Activated CD4-positive, alpha-beta T cell treated with anti-CD3 and anti-CD28 coated beads for 48 hours (primary cell): ENCODE measurements at places on chromosomes 16 and 17.

- DNase-seq = no peak
Observed at GRCh38 chr17:74922694-74923537, at the start of gene USH1G. USH1G (minus strand) TSS chr17:74923255; CDS start chr17:74923073, 182 bp downstream.

GRCh38 chr17:1843947-1844346 is 14.1 kb downstream of the RPA1 start:
- no peak for DNase-seq

- no peak for DNase-seq
Observed at GRCh38 chr16:79288066-79288465, 312.5 kb downstream of the MAF start.

DNA sequence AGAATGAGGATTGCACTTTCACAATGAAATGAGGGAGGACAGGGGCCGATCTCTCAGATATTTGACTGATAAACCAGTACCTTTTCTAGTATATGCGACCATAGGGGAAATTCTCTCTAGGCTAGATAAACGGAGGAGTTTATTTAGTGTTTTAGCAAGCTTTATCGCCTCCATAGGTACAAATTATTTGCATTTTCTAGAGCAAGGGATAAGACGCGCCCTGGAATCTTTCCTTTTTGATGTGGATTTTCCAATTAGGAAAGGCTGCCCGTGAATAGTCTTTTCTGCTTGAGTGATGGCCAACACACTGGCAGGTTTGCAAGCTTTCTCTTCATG is 351 bp upstream of the GDPD1 start:
- DNase-seq = no peak

GRCh38 chr16:14628806-14629611 is 1.1 kb downstream of the PARN start:
- peak; percentile 13 for DNase-seq

DNA sequence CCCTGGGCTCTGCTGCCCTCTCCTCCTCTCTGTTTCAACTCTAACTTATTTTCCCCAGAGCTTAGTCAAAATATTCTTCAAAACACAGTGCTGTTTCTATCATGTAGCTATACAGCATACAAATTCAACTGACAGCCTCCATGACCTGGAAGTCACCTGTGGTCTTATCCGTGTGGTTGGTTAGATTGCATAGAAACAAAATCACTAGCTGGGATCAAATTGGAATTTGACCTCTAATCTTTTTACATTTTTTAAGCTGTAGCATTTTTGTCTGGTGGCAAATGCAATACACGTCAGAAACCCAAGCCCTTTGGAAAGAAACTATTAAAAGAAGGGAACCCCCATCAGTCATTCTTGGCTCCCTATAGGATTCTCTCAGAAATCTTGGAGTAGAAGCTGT is 57.3 kb downstream of the ABCC12 start:
- DNase-seq = no peak

DNA sequence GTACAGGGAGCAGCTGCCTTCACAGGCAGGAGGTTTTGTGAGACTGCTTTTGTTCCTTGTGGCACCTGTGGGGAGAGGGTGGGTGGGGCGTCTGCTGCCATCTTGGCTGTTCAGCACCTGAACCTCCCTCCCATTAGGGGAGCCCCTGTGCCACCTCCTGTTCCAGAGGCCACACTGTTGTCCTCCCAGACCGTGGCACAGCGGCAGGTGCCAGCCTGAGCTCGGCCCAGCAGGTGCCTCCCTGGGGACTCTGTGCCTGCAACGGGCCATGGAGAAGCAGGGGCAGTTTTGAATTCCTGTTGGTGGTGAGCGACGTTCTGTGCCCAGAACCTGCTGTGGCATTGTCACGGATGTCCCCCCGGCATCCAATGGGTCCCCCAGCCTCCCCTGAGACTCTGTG is 9.9 kb downstream of the LGALS3BP start:
- no peak for DNase-seq

GRCh38 chr17:81173052-81173761 is 7.2 kb upstream of the AATK start:
- no peak for DNase-seq

DNA sequence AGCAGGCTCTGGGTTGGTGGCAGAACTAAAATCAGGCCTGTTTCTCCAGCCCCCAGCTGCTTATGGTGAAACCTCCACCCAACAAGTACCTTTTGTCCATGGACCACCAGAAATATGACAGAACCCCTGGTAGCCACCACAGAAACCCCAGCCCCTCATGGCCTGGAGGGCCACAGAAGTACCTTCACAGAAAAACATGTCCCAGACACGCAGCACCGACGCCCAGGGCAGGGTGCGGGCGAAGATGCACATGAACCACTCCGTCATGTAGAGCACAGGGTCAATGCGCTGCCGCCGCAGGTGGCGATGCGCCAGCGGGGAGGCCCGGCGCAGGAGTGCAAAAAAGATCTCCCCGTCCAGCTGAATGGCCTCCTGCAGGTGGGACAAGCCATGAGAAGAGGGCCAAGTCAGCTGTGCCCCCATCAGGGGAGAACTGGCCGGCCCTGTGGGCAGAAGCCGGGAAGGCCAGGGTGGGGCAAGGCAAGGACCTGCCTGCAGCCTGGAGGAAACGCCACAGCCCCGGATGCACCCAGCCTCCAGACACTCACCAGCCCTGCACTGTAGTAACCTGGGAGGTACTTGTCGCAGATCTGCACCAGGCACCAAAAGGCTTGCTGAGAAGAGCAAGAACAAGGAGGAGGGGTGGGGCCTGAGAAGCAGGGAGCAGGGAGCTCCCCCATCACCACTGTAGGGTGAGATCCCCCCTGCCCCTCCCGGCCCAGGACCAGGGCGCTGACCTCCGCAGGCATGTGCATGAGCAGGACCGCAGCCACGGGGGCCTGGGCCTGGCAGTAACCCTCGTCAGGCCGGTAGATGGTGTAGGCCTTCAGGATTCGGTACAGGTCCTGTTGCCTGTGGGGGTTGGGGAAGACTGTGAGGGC is 4.1 kb upstream of the CD2BP2 start:
- DNase-seq = no peak

- DNase-seq = peak; percentile 84
Observed at GRCh38 chr16:85935974-85936760, 37.2 kb downstream of the IRF8 start.

- no peak for DNase-seq
Observed at GRCh38 chr16:4574919-4575705, 19.0 kb downstream of the C16orf96 start.

DNA sequence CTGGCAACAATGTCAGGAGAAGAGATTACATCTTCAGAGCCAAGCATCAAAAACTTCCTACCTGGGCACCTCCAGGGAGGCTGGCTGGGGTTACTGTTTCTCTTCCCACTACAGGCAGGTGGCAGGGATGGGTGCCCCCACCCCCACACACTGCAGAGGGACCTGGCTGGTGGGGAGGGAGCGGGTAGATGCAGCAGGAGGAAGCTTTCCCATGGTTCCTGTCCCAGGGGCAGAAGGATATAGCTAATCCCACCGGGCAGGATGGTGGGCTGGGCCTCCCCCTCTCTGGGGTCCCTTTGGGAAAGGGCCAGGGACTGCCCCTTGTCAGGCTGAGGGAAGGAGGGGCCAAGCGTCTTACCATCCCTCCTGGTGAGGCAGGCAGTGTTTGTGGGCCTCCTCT is 16.7 kb upstream of the MTMR4 start:
- DNase-seq = no peak

GRCh38 chr17:45143767-45144198 is 4.5 kb upstream of the HEXIM1 start:
- DNase-seq = peak; percentile 43

DNA sequence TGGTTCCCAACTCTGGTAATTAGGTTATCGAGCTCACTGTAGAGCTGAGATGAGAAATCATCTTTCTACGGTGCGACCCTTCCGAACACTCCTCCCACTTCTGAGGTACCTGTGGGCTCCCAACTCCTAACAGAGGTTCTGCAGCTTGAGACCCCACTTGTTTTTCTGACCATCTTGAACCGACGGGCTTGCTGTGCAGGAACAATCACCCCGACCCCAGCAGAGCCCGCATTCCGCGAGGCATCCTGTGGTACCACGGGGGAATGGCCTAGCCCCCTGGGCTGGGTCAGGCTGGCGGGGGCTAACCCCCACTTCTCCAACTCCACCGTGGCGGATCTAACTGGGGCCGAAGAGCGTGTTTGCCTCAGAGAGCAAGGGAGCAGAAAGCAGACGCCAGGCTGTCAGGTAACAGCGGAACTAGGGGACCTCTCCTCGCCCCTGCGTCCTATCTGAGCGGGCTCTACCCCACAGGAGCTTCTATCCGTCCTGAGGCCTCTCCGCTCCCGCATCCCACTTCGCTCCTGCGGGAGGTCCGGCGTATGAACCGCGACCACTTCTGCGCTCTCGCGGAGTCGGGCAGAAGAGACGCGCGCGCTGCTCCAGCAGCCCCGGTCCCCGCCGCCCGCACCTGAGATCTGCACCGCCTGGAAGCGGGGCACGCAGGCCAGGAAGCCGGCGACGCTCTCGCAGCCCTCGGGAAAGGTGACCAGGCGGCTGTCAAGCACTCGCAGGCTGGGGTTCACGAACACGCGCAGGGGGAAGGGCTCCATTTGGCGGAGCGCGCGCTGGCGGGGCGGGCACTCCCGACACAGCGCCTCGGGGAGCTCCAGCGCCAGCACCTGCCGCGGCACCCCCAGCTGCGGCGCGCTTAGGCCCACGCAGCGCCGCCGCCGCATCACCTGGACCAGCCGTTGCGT is 761 bp downstream of the PDF start:
- DNase-seq = peak; percentile 64

DNA sequence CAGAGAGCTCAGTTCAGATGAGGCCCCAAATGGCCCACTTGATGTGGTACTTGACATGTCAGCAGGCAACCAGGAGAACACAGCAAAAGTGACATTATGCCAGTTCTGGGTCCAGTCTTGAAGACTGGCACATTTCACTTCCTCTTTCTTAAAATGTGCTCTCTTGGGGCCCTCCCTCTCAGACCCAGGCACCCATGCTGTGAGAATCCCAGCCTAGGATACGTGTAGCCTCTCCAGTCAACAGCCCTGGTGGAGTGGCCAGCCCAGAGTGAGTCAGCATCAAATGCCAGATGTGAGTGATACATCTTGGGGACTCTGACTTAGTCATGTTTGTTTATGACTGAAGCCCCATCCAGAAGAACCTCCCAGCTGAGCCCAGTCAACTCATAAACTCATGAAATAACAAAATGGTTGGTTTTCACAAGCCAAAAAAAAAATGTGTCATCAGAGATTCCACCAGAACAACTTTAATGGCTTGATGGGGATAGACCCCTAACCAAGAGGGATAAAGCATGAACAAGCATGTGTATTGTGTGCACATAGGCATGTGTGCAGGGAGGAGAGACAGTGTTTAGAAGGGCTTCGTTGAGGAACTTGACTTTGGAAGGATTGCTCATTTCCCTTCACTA is 82.5 kb upstream of the TNRC6C start:
- peak; percentile 59 for DNase-seq

GRCh38 chr16:22075776-22076175 is 16.6 kb upstream of the VWA3A start:
- DNase-seq = no peak

DNA sequence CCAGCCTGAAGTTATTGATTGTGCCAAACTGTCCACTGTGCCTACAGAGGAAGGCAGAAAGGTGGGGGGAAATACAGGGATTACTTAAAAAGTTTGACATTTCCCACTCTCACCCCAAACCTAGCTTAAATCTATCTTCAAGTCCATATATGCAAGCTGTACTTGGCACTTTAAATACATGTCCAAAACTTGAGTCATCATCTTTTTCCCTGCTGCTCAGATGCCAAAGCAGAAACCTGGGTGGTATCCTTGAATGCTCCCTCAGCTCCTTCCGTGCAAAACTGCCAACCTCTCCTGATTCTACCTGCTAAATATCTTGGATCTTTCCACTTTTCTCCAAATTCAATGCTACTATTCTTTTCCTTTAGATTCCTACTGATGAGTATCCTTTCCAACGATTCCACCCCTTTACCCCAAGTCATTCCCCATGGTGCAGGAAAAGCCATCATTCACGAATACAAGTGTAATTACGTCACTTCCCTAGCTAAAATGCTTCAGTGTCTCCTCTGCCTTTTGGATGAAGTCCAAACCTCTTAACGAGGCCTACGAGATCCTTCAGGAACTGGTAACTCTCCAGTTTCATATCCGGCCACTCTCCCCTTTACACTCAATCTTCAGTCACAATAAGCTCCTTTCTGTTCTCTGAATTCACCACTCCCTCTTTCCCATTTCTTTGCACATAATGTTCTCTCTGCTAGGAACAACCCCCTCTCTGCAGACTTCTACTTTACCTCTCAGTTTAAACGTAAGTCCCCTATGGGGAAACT is 9.3 kb downstream of the BECN1 start:
- DNase-seq = no peak

DNA sequence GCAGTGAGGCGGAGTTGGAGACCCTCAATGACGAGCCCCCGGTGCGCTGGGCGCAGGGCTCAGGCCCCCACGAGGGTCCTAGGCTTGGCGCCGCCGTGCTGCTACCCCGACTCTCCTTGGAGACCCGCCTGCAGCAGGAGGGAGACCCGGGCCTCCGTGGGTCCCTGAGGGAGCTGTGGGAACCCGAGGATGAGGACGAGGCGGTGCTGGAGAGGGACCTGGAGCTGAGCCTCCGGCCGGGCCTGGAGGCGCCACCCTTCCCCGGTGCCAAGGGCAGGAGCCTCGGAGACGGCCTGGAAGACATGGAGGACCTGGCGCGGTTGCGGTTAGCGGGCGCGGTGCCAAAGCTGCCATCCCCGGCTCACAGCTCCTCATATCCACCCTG is 2.3 kb downstream of the MYO15B start:
- DNase-seq = no peak

DNA sequence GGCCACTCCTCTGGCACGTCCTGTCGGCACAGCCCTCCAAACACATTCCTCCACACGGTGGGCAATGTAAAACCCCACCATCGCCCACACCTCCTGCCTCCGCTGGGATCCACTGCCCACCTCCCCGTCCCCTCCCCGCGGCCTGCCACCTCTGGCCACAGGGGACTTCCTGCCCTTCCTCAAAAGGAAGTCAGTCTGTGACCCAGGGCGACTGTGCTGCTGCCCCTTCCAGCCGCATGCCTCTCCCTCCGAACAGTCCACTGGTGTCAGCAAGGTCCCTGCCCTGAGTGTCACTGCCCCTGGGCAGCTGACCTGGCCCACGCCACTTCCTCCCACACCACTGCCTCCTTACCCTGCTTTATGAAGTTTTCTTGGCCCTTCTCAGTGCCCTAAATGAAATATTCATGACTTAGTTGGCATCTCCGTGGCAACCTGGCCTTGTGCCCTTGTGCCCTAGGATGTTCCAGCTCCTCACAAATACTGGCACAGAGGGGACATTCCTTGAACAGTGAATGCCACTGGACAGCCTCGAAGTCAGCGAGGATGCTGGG is 2.0 kb downstream of the PLD6 start:
- no peak for DNase-seq

- DNase-seq = no peak
Observed at GRCh38 chr17:50660887-50661345, 26.2 kb downstream of the ABCC3 start.

- DNase-seq = no peak
Observed at GRCh38 chr17:82118815-82119380, 20.9 kb upstream of the FASN start.

DNA sequence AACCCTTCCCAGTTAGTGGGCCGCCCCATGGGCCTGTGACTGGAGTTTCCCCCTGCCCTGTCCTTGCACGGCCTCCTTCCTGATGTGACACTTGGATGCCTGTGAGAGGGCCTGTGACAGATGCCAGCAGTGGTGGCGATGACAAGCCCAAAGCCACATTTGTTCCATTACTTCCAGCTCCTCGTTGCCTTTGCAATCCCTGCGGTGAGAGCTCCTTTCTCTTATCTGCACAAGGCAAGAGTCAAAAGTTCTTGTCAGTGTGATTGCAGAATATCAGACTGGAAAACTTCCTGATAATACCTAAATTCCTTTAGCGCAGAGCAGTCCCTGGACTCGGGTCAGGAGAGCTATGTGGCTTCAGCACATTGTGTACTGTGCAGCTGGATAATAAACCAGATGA is 54.4 kb upstream of the ARHGAP44 start:
- no peak for DNase-seq

- no peak for DNase-seq
Observed at GRCh38 chr16:75647112-75647491, 363 bp downstream of the KARS1 start.
